Epithelial cell of proximal tubule (primary cell): ENCODE measurements at places on chromosomes 4 and X. TPM values are rescaled to one million over a fixed set of nuclear protein-coding genes. Genes with fewer than 3 reads are reported as not detected.

The PRR27 gene
- not detected in 2 replicates for total RNA-seq

The MBNL3 gene
- 6.3 and 8.4 TPM in 2 replicates for total RNA-seq

The KLHL4 gene
- 0.51 and 0.58 TPM in 2 replicates for total RNA-seq

The MMRN1 gene
- not detected in 2 replicates for total RNA-seq

The PRICKLE3 gene
- total RNA-seq, result 13.0 and 18.5 TPM in 2 replicates

The FGF2 gene
- total RNA-seq, result 11.4 and 17.4 TPM in 2 replicates

The APELA gene
- total RNA-seq, result not detected in 2 replicates
